BJ (cell line): ENCODE measurements at places on chromosomes 7 and 10.

DNA sequence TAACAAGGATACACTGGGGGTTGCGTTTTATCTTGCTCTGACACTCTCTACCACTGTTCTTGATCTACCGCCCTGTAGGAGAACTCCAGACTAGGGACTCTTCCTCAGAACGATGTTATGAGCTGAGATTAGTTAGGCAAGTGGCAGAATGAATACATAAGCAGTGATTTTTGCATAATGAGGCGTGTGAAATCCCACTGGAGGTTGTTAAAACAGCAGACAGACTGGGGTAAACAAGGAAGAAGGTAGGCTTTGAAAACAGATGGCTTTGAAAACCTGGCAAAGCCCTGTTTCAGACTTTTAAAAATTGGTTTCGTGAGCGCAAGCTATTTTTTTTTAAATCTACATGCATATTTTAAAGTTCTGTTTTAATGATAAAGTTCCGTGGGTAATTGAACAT, 785.2 kb downstream of the TYW1 start:
- no peak for DNase-seq

DNA sequence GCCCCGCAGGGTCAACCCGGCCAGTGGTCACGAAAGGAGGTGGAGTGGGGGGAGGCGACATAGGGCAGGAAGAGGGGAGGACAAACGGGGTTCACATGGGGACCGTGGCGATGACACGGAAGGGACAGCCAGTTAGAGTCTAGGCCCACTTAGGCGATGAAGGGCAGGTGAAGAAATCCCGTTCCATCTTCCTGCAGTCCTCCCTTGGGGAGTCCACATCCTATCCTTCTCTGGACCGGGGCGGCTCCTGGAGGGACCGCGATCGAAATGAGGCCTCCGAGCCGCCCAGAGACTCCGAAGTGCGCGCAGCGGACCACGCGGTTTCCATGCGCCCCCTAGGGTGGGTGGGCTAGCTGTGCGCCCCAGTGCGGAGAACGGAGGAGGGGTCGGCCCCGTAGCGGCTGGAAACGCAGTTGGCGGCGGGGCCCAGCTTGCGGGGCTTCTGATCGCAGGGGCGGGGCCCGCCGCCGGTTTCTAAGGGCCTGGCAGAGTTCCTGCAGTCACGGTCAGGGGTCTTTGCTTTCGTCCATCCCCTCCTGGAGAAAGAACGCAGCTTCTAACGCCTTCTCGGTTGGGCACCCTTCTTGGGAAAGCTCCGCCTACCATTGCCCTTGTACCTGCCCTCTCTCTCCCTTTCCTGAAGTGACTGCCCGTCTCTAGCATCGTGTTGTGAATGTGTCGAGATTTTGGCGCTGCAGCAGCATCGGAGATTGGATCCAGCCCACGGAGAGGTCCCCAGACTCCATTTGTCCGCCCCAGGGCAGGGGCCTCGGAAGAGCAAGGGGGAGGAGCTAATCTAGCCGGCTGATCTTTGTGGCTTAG, 17.9 kb upstream of the TMEM225B start:
- no peak for DNase-seq

DNA sequence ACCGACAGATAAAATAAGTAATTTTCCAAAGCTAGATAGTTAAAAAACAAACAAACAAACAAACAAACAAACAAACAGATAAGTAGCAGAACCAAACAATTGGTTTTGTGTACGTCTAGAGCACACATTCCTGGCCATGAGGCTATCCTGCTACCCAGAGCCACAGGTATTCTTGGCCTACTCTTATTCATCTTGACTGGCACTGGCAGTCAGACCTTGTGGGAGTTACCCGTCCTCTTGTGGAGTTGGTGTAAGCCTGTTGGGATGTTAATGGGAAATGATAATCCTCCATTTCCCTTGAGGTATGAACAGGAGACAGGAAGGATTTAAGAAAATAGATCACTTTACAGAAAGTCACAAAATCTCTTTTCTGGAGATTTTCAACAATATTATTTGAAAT, 142.4 kb upstream of the MEOX2 start:
- no peak for DNase-seq

- DNase-seq = no peak
Measured at GRCh38 chr7:93265220-93265619, 33.1 kb downstream of the VPS50 start.

- no peak for DNase-seq
Measured at GRCh38 chr7:4345004-4345403, 337.1 kb upstream of the FOXK1 start.

GRCh38 chr7:143361552-143362130, 872 bp downstream of the FAM131B start:
- no peak for DNase-seq

- DNase-seq = no peak
Measured at GRCh38 chr7:11895337-11895736, 63.3 kb upstream of the THSD7A start.

DNA sequence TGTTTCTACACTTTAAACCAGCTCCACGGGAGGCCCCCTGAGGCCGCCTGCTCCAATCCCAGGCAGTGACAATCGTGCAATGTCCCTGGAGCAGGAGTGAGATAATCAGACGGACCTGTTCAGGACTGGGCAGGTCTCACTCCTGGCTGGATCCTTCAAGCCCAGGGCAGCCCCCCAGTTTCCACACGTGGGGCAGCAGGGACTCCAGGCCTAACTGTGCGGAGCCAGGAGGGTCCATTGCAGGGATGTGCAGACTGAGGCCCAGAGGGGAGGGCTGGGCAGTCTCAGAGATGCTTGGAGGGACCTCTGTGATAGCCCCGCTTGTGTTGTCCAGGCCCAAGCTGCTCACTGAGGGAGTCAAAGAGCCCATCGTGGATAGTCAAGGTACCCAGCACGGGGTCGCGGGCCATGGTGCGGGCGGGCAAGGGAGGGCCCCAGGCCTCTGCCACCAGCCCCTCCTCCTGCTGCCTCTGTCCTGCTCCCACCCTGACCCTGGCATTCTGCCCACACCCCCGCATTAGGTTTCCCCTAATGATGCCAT, 110.5 kb upstream of the KCTD7 start:
- no peak for DNase-seq

- no peak for DNase-seq
Measured at GRCh38 chr10:80421050-80421706, 12.8 kb downstream of the PRXL2A start.

GRCh38 chr7:53744403-53744760, 708.9 kb downstream of the POM121L12 start:
- DNase-seq = no peak

- DNase-seq = no peak
Measured at GRCh38 chr7:77796960-77797359, 1.3 kb downstream of the TMEM60 start.

DNA sequence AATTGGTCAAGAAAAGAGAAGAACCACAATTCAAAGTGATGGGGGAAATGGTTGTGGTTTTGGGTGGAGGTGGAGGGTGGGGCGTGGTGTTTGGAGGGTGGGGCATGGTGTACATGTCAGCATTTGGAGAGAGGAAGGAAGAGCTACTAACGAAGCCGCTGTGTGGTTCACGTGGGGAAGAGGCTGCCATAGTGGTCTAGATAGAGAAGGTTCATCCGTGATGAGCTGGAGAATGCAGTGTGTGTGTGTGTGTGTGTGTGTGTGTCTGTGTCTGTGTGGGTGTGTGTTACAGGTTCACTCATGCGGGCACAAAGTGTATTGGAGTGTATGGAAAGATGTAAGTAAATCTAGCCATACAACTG, 6.1 kb upstream of the VCL start:
- DNase-seq = no peak

GRCh38 chr7:155984609-155985405, 172.5 kb upstream of the SHH start:
- no peak for DNase-seq

GRCh38 chr10:17344206-17344605, 110.2 kb downstream of the ST8SIA6 start:
- no peak for DNase-seq

- no peak for DNase-seq
Measured at GRCh38 chr10:42615419-42615818, 23.0 kb downstream of the ZNF33B start.

DNA sequence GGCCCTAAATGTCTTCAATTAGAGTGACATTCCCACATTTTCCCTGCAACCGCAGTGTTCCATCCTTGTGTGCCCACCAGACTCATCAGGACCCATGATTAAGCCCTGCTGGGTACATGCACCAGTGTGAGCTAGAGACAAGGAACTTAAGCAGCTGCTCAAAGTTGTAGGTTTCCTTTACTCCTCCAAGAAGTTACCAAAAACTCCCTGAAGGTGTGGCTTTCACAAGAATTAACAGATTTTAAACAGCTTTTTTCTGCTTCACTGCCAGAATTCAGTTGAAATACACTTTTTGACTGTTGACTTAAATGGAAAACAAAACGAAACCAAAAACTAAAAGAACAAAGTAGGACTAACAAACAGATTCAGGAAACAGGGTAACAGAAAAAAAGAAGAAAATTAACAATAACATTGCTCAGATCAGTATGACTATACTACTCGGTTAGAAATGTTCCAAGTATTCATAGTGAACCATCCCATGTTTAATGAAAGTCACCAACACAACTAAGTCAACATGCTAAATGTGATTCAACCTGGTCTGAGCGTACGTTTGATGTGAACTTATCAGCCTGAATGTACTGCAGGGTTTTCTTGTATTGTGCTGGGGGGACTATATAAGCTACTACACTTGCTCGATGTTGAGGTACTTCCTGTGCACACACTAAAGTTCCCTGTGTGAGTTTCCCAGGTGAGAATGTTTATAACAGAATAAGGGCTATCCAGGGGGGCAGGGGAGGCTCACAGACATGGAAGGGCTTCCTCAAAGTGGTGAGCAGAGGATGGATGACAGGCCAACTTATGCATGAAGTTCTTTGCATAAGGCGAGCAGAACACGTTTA, 22.2 kb downstream of the SLC37A3 start:
- no peak for DNase-seq

DNA sequence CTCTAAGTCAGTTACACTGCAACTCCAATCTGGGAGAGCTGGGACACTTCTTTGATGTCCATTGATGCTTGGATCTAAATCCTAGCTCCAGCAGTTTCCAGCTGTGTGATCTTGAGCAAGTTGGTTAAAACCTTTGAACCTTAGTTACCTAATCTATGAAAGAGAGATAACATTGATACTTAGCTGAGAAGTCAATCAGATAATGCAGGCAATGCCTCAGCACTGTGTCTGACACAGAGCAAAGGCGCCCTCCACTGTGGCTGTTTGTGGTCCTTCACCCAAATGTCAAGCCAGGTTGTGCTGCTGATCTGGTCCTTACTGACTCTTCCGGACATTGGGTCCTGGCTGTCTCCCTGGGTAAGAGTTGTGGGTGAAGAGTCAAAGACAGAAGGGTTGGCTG, 20.2 kb downstream of the DNTT start:
- no peak for DNase-seq

- no peak for DNase-seq
Measured at GRCh38 chr7:38842746-38843145, 66.2 kb downstream of the VPS41 start.

DNA sequence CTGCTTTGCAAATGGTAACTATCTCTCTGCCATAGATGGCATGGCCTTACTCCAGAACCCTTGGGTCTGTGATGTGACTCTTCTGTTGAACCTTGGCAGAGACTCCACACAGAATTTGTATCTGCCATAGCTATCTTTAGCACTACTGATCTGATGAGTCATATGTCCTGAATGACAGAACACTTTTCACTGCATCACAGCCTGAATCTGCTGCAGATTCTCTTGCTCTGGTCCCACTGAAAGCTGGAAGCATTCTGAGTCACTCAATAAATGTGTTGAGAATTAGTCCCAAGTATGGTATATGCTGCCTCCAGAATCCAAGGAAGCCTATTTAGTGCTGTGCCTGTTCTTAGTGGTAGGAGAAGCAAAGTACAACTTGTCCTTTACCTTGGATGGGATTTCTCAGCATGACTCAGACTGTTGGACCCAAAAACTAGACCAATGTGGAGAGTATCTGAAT, 39.5 kb upstream of the ANKRD1 start:
- DNase-seq = peak; percentile 77

GRCh38 chr10:98800263-98800662, 353.5 kb upstream of the HPS1 start:
- DNase-seq = no peak

DNA sequence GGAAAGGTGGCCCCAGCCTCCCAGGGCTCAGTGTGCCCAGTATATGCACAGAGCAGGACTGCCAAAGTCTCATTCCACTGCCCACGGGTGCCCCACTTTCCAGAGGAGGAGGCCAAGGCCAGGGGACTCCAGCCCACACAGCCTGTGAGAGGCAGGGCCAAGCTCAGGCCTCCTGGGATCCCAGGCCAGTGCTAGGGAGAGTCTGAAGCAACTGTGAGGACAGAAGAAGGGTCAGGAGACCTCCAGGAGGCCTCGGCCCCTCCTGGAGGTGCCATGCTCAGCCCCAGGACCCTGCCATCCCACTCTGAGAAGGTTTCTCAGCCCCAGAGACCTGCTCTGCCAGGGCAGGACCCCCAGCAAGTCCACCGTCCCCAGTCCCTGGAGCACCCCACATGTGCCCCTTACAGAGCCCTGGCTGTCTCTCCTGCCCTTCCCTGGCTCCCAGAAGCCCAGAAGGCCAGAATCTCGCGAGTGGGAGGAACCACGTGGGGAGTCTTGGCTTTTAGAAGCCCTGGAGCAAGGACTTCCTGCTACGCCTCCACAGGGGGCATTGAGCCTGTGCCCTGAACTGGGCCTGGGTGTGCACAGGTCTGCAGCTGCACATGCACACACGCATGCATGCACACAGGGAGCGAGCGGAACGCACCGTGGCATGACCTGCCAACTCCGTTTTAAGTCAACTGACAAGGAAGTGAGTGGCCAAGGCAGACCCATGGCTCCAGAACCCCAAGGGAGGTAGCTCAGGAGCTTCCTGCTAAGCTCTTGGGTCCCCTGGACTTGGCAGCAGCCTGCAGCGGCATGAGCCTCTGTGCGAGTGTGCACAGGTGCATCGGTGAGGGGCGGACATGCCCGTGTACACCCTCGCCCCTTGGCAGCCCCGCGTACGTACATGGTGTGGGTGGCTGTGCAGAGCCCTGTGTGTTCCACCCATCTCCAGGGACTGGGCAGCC, 33.6 kb downstream of the ZCCHC24 start:
- no peak for DNase-seq

- no peak for DNase-seq
Measured at GRCh38 chr7:30468791-30469190, 9.8 kb downstream of the NOD1 start.

- no peak for DNase-seq
Measured at GRCh38 chr10:125824736-125825135, 1.4 kb downstream of the BCCIP start.

DNA sequence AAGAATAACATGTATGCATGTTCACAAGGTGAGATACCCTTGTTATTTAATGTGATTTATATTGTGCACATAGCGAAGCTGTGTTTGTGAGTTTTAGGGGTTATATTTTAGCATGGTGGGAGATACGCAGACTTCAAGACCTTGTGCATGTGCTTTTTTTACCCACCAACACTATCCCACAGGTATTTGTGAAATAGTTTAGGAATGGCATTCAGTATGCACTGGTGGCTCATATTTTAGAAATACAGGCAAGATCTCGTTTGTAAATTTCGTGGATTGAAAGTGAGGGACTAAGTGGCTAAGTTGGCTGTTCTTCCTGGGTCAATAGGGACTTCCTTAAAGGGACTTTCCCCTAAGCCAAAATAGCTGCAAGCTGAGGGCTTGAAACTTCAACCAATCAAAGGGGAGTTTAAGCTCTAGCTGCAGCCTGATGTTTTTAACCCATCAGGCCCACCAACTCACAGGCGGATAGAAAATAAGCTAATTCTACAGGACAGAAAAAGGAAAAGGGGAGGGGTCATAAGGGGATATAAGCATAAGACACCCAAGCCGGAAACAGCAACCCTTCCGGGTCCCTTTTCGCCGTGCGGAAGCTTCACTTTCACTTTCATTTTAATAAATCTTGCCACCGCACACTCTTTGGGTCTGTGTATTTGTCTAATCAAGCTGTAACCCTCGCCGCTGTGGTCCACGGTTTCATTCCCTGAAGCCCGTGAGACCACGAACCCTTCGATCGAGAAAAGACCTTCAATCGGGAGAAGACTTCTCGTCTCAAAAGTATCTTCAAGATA, 291.0 kb downstream of the GPR158 start:
- no peak for DNase-seq
